Lung (tissue), 17 donors: ENCODE measurements at places on chromosomes 2 and 18.

- no peak for DNase-seq
- no peaks in the 10 kb centered on the region for H3K4me1 ChIP-seq
- H3K4me3 ChIP-seq = no peak overlapping the region
- H3K27me3 ChIP-seq = no peaks in the 10 kb centered on the region
- no peaks in the 10 kb centered on the region for H3K36me3 ChIP-seq
- H3K27ac ChIP-seq = no peak overlapping the region
Measured at GRCh38 chr2:17149945-17150344, 368.3 kb downstream of the RAD51AP2 start.

DNA sequence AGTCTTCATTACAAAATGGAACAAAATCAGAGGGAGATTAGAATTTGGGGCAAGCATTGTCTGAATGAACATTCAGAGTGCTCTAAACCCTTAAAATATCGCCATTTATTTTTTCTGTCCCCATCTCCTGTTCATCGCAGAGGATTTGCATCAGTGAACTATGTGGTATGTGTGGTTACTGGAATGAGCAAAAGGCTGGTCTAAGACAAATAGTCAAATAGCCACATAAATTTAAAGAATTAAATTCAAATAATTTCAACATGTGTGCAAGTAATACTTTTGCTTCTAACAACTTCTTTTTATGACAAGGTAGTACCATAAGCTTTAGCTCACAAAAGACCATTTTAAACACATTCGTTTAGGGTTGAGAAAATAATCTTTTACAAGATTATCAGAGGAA, 82.6 kb upstream of the ST8SIA3 start:
- H3K36me3 ChIP-seq = no peaks in the 10 kb centered on the region
- H3K4me1 ChIP-seq = no peaks in the 10 kb centered on the region
- H3K27ac ChIP-seq = no peak overlapping the region
- no peak for DNase-seq

DNA sequence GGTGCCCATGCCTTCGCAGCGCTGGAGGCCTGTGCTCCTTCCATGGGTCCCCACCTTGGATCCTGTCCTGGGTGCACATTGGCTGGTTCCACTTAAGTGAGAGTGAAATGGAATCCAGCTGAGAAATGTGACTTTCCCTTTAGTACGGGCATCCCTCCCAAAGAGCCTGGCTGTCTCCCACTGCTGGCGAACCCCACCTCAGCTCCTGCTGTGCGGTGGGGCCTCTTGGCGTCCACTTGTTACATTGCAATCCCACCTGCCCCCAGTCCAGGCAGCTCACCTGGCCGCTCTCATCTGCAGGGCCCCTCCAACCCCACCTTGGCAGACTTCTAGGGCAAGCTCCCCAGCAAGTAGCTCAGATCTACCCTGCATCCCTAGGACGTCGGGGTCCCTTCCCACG, 35.5 kb upstream of the GNAL start:
- no peaks in the 10 kb centered on the region for H3K36me3 ChIP-seq
- no peaks in the 10 kb centered on the region for H3K27me3 ChIP-seq
- no peak for DNase-seq
- H3K27ac ChIP-seq = no peak overlapping the region
- H3K4me1 ChIP-seq = no peaks in the 10 kb centered on the region
- no peak overlapping the region for H3K4me3 ChIP-seq

- no peak for DNase-seq
- H3K36me3 ChIP-seq = no peaks in the 10 kb centered on the region
- H3K27me3 ChIP-seq = no peaks in the 10 kb centered on the region
- no peak overlapping the region for H3K4me3 ChIP-seq
Measured at GRCh38 chr2:105627534-105627933, 117.2 kb upstream of the NCK2 start.

DNA sequence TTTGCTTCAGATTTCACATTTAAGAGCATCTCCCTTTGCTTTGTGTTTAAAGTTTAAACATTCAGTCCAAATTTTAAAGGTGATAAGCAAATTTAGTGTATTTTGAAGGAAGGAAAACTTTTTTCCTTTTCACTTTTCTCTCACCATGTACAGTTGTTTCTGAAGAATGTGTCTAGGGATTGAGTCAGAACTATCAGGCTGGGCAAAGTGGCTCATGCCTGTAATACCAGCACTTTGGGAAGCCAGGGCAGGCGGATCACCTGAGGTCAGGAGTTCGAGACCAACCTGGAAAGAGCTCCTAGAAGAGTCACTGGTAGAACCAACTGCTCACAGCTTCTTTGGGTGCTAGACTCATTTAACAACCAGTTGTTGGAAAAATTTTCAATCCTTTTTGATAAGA, 327.0 kb upstream of the THUMPD2 start:
- H3K27ac ChIP-seq = no peak overlapping the region
- H3K36me3 ChIP-seq = no peaks in the 10 kb centered on the region
- no peaks in the 10 kb centered on the region for H3K27me3 ChIP-seq
- no peak for DNase-seq
